NCI-H2081 treated with DMSO at 0.1 percent for 48 hours (cell line): ENCODE measurements at places on chromosomes 6 and 20.

DNA sequence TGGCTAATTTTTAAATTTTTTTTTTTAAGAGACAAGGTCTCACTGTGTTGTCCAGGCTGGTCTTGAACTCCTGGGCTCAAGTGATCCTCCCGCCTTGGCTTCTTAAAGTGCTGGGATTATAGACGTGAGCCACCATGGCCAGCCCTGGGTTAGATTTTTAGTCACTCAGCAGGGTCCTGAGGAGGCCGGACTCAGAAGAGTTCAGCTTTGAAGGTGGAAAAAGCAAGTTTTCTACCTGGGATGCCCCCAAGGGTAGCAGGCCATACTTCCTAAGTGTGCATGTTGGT lies 44.2 kb downstream of the FGD2 start:
- DNase-seq, result no peak

DNA sequence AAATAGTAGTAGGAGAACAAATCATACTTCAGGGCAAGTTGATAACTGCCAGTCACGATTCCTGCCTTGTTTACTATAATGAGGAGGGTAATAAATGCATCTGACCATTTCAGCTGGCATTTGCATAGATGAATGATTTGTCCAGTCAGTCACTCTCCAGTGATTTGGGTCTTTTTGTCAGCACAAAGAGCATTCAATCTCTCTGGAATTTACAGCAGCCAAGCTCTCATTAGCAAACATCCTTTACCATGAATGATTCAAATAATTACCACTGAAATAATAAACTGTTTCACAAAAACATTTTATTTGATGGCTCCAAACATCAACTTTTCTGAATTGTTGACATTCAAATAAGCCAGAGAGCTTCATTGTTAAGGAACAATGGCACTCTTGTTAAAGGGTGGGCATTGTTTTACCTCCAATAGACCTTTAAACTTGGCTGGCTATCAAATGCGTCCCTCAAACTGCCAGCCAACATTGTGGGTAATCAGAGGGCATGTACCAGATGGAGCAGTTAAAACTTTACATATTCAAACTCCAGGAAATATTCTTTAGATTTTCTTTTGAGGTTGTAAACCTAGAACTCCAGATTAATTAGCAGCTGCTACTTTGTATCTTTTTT lies 30.0 kb upstream of the FBXL4 start:
- DNase-seq, result no peak

- no peak for DNase-seq
Measured at GRCh38 chr20:33054791-33055190, 1.1 kb downstream of the BPIFB3 start.

GRCh38 chr6:4661391-4661790 lies 114.8 kb upstream of the CDYL start:
- DNase-seq, result no peak

GRCh38 chr20:23086931-23087411 lies 847 bp upstream of the CD93 start:
- DNase-seq, result no peak

DNA sequence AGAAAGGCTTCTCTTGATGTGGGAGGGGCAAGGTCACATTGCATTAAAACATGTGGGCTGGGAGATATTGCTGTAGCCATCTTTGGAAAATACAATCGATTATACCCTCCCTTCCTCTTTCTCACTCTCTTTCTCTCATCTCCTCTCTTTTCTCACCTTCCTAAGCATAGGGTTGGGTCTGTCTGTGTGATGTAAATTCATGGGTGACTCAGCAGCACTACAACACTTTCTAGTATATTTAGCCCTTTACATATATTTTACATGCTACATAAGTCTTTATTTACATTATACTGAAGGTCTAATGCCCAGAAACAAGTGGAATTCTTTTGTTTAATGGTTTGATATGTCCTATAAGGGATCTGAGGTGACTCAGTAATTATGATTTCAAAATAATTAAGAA lies 634.8 kb upstream of the FLRT3 start:
- no peak for DNase-seq

DNA sequence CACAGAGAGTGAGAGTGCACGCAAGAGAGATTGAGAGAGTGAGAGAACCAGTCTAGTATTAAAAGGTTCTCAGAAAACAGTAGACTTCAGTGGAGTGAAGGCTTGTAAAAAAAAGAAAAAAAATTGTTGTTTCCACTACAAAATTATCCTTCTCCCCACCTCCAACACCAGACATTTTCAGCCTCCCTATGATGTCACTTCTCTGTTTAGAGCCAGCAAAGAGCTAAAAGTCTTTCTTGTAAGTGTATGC lies 77.8 kb downstream of the BACH2 start:
- no peak for DNase-seq

- no peak for DNase-seq
Measured at GRCh38 chr6:30879684-30880427, 4.5 kb upstream of the DDR1 start.

GRCh38 chr20:58219342-58219700 lies 9.1 kb downstream of the ANKRD60 start:
- DNase-seq, result no peak

DNA sequence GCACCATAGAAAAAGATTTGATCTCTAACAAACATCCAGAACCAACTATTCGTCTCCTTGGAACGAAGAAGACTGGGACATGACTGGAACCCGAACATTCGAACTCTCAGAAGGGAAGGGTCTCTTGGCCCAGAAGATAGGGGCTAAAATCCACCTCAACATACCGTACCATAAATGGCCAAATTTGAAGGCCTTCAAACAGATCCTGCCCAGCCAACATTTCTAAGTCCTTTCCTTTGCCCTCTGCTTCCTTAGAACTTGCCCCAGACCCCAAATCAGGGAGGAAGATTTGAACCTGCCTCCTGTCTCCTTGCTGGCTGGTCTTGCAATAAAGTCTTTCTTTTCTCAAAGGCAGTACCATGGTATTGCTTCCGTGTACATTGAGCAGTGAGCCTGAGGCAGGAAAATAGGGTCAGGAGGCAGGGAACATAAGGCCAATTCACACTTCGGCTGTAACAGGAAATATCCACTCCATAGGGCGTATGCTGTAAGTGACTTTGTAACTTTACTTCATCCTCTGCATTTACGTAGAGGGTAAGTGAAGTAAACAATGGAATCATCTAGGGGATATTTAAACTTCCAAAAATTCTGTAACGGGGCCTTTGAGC lies 1.8 kb upstream of the PXDC1 start:
- DNase-seq, result no peak

DNA sequence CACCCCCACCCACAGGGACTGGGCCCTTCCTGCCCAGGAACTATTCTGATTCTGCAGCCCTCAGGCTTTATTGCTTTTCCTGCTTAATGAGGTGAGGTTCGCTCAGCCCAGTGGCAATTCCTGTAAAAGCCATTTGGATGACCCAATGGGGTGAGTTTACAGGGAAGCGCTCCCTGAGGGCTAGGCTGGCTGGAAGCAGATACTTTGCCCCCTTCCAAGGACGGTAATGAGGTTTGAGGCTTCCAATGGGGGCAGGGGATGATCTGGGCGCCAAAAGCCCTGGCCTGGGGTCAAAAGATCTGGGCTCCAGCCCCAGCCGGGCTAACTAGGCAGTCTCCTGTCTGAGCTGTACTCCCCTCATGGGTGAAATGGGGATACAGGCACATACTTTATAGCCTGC lies 41.8 kb downstream of the RIPOR3 start:
- no peak for DNase-seq
